ENCODE measurements at places on chromosomes 13 and 19.

DNA sequence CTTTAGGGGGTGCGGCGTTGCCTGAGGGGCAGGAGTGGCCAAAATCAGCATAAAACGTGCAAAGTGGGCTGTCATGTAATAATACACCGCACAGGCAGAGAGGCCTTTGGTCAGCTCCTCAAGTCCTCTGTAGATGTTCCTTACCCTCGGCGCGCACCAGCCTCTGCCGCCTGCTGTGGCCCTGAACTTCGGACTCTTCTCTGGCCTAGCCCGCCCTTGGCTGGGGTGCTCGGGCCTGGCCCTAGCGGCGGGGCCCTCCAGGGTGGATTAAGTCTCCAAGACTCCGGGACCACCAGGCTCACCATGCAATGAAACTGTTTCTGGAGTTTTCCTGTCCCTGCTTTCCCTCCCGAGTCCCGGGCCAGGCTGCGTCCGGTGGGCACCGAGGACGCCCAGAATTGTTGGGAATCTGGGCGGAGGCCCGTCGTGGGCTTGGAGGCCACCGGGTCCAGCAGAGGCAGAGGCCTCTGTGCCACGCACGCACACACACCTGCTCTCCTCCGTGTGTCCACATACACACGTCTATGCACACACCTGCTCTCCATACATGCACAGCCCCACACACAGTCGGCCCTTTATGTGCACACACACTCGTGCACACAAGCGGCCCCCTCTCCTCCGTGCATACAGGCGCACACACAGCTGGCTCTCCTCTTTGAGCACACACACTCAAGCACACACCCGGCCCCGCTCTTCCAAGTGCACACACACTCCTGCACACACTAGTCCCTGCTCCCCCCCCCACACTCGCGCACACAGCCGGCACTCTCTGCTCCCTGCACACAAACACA is 1.5 kb upstream of the TFDP1 start:
- DNase-seq = no peak

GRCh38 chr19:10006335-10006708 is 4.0 kb downstream of the COL5A3 start:
- DNase-seq = no peak

DNA sequence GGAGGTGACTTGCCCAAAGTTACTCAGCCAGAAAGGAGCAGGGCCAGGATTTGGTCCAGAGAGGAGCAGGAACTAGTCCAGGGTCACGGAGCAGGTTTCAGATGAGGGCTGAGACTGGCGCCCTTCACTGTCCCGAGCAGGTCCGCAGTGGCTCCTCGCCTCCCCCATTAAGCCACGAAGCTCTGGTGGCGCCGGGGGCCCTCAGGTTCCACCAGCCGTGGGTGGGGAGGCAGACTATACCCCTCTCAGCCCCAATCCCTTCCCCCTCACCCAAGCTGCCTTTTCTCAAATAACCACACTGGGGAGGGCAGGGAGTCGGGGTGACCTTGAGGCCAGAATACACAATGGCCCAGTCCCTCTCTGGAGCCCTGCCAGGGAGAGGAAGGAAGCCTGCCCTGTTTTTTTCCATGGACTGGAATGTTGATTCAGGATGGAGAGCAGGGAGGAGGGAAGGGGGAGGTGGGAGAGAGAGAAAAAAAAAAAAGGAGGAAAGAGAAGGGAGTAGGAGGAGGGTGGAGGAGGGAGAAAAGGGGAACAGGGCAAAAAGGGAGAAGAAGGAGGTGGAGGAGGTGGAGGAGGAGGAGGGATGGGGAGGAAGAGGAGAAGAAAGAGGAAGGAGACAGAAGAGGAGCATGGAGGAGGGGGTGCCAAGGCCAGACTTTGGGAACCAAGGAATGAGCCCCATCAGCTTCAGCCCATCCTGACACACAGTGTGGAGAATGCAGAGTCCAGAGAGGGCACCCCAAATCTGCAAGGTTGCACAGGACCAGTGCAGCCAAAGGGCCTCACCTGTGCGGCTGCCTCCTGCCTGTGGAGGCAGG is 19.7 kb downstream of the CEACAM16 start:
- peak; percentile 30 for DNase-seq

DNA sequence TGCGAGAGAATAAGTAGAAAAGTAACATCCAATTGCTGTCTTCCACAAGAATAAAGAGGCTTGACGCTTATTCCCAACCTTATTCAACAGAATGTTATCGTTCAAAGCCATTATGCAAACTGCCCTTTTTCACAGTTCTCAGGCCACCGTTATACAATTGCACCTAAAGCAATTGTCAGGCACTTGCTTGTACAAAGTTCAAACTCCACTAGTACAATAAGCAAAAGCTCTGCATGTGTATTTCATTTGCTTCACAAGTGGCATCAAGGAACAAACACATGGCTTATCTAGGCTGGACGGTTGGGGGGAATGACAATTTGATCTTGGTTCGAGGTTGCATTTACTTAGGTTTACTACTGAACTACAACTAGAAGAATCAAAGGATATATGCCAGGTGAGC is 815.6 kb downstream of the EFNB2 start:
- DNase-seq = no peak

GRCh38 chr13:97904059-97904458 is 49.4 kb upstream of the IPO5 start:
- no peak for DNase-seq

DNA sequence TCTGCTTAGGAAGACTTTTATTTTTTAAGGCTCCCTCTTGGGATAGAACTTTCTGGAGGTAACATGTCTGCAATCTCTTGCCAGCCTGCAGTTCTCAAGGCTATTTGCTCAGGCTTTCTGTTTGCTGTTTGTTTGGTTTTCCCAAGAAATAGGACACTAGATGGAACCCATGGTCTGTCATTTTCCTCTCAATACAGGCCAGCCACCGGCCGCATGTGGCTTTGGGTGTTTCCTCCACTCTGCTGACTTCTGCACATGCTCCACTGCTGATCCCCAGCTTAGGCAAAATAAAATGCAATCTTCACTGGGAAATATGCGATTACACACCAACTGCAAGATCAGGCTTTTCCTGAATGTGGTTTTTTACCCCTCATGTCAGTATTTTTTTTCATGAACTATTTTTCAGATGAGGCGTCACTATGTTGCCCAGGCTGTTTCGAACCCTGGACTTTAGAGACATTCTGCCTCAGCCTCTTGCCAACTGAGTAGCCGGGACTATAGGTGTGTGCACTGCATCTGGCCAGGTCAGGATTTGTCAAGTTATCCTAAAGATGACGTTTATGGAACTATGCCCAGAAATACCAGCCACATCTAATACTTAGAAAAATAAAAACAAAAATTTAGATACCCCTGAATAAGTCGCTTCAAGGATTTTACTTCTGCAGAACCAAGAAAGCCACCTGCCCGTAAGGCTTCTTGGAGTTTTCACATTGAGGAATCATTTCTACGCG is 94.3 kb upstream of the PABPC3 start:
- DNase-seq = no peak

DNA sequence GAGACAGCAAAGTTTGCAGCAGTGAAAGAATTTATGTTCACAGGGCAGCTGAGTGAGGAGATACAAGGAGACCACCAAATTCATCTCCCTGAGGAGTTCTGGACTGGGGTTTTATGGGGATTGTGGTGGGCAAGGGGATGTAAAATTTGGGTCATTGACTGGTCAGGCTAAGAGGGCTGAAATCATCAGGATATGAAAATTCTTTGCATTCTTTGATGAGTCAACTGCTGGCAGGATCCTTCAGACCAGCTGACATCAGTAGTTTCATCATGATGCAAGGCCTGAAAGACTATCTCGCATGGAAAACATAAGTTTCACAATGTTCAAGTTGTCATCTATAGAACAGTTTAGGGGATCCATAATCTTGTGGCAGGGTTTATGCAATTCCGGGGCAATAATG is 869.5 kb upstream of the PCDH9 start:
- peak; percentile 8 for DNase-seq

DNA sequence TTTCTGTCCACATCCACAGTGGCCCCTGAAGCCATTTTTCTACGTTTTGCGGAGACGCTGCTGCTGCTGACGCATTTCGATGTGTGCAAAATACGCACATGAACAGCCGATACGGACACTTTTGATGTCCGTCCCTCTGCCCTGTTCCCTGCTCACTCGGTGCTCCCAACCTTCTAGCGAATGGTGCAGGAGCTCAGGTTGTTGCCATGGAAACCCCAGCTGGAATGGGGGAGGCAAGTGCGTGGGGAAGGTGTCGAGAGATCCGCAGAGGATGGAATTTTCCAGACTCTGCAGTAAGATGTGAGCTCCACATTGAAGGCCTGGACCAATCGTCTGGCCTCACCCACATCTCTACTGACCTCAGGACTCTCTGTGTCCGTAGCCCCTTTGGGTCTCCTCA is 109.2 kb upstream of the USP29 start:
- DNase-seq = no peak

DNA sequence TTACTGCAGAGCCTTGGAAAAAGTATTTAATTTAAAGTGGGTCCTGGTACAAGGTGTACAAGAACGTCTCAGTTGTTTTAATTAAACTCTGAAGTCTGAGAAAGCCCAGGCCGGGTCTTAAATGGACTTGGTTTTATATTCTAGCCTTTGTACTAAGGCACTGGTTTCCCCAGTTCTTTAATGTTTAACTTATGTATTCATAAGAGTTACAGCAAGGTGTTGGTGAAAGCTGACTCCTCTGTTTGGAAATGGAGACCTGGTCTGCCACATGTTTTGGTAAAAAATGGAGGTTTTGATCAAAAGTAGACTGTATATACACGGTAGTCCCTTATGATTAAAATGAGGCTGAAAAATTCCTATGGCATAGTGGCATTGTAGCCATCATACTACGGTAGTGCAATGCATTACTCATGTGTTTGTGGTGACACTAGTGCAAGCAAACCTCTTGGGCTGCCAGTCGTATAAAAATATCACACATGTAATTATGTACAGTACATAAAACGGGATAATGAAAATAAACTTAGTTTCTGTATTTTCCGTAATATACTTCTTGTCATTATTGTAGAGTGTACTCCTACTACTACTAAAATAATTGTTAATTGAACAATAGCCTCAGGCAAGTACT is 883.4 kb upstream of the SPRY2 start:
- DNase-seq = no peak

DNA sequence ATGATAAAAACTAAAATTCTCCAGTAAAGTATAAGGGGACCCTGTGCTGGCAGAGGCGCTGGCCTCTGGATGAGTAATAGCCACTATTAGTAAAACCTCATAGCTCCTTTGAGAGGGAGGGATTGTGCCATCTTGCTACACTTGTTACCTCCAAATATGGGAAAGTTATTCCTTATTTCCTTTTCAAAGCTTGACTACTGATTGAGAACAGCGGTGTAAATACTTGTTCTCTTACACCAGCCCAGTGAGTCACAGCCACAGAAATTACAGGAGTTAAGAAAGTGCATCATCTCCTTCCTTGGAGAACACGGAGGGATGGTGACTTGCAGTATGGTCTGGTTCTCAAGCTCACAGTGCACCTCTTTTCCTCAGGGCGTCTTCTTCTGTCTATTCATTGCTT is 379.0 kb downstream of the EFNB2 start:
- peak; percentile 98 for DNase-seq

GRCh38 chr19:13011653-13012389 is 16.5 kb downstream of the NFIX start:
- no peak for DNase-seq

DNA sequence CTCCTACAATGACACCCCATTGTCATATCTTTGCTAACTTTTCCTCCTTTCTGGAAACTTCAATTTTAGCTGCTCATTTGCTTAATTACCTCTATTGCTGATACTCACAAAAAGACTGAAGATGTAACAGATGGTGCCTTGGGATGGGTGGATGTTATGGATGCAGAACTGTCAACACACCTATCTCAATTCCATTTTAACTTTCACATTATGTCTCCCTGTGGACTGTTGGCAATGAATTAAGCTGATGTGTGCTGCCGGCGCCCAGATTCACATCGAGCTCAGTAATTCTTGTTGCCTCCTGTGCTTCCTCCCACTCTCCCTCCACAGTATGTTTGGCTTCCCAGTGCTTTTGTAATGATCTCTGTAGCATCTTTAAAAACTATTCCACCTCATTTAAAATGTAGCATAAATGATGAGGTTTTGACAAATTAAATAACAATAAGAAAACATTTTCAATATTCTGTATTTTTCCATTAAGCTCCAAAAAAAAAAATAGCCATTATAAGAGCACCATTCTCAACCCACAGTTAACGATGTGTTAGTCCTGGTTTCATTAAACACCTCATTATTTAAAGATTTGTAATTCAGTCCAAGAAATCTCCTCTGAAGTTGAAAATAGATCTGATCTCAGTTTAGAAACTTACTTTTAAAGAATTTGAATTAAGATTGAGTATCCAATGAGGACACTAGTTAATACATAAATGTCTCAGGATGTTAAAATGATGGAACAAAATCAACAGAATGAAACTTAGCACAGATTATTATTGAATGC is 99.9 kb upstream of the FAM216B start:
- DNase-seq = no peak

DNA sequence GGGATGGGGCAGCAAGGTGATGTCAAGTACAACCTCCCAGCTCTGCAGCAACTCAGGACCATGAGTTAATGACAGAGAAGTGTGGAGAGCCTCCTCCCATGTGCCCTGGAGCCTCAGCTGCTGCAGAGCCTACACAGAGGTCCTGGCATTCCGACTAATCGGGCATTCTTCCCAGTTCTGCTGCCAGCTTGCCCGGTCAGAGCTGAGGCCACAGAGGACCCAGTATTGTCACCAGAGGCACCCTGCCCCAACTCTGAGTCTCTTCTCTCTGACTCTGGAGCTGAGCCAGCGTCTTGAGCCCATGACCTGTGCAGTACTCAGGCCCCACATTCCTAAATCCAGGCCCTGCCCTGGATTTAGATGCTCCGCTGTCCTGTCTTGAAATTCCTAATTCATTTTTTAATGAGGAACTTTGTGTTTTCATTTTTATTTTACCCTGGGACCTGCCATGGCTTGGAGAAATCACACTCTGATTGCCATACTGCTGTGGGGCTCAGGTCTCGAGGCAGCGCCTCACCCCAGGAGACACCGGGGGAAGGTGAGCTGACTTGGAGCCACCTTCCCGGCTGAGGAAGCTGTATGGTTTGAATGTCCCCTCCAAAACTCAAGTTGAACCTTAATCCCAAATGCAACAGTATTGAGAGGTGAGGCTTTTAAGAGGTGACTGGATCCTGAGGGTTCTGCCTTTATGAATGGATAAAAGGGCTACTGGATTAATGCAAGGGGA is 144.9 kb upstream of the ZNF507 start:
- no peak for DNase-seq

- DNase-seq = no peak
Observed at GRCh38 chr19:8337728-8338127, 5.3 kb downstream of the KANK3 start.

GRCh38 chr13:42102961-42103865 is 54.8 kb downstream of the DGKH start:
- peak; percentile 13 for DNase-seq

Data from fibroblast of skin of left biceps (primary cell).